ENCODE measurements at places on chromosomes 1 and 21. TPM values are rescaled to one million over a fixed set of nuclear protein-coding genes. Genes with fewer than 3 reads are reported as not detected.

Gene CHI3L2
- total RNA-seq, result 1.7 TPM

Gene TMEM82
- total RNA-seq, result not detected

Gene NGF
- total RNA-seq, result 2.9 TPM

Gene TRIM58
- total RNA-seq, result 0.86 TPM

Gene NFASC
- total RNA-seq, result 67.5 TPM

Gene MOV10
- 22.6 TPM for total RNA-seq

Gene OPRD1
- 0.13 TPM for total RNA-seq

Gene PAX7
- total RNA-seq, result not detected

Gene KTI12
- 11.1 TPM for total RNA-seq

Gene OR2T35
- total RNA-seq, result not detected

Gene ZFP69B
- total RNA-seq, result 0.75 TPM

Gene IL19
- not detected for total RNA-seq

Gene KRTAP21-3
- not detected for total RNA-seq

Gene WNT3A
- total RNA-seq, result not detected

Gene KIF14
- 0.17 TPM for total RNA-seq

Gene DIRAS3
- 2.1 TPM for total RNA-seq

Gene C8B
- total RNA-seq, result not detected

GRCh38 chr1:168422203-168422847 lies 121.5 kb downstream of the XCL2 start:
- no peak for DNase-seq

- no peak for DNase-seq
Observed at GRCh38 chr1:3470650-3471355, 16.3 kb downstream of the ARHGEF16 start.

DNA sequence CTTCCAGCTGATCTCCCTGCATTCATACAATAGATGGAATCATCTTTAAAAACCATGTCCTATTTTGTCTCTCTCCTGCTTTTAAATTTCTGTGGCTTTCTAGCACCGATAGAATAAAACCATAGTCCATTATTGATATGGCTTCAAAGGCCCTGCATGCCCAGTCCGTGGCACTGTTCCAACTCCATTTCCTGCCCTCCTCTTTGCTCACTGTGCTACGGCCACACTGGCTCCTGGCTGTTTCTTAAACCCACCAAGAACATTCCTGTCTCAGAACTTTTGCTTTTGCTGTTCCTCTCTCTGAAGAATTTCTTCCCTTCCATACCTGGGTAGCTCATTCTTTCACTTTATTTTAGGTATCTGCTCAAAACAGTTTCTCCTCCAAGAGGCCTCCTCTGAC lies 7.2 kb downstream of the SLAMF1 start:
- no peak for DNase-seq

- DNase-seq, result no peak
Observed at GRCh38 chr21:22650226-22650625, 1652.0 kb downstream of the NCAM2 start.

- DNase-seq, result no peak
Observed at GRCh38 chr1:212967801-212968200, 17.5 kb downstream of the VASH2 start.

GRCh38 chr1:40344597-40344996 lies 27.5 kb upstream of the COL9A2 start:
- no peak for DNase-seq

- DNase-seq, result no peak
Observed at GRCh38 chr1:93681101-93681988, at the start of gene BCAR3. Gene BCAR3 (minus strand): TSS chr1:93681837. CDS start chr1:93674930, 6,907 bp downstream.

- DNase-seq, result no peak
Observed at GRCh38 chr1:211192227-211192626, 58.3 kb upstream of the KCNH1 start.

GRCh38 chr1:193339401-193339800 lies 153.0 kb upstream of the B3GALT2 start:
- no peak for DNase-seq

GRCh38 chr1:112971006-112971405 lies 15.0 kb upstream of the SLC16A1 start:
- DNase-seq, result no peak

GRCh38 chr1:109926662-109927300 lies 16.1 kb downstream of the CSF1 start:
- DNase-seq, result no peak

GRCh38 chr1:25784575-25785051 lies 15.4 kb upstream of the SELENON start:
- no peak for DNase-seq

DNA sequence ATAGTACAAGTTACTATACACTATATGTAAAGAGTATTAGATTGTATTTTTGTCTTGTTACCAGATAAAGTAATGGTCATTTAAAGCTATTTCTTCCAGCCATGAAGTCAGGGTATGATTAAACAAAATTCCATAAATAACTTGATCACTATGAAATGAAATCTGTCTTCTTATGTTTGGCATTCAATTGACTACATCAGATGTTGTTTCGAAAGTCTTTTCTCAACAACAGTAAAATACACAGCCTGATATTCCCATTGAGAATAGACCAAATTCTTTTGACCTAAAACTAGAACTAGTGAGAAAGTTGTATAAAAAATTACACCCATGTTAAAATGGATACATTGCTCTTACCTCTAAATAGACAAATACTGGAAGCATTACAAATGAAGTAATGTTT lies 134.6 kb upstream of the ADAMTS5 start:
- DNase-seq, result no peak

GRCh38 chr1:24418898-24419628 lies 3.5 kb downstream of the NIPAL3 start:
- no peak for DNase-seq

DNA sequence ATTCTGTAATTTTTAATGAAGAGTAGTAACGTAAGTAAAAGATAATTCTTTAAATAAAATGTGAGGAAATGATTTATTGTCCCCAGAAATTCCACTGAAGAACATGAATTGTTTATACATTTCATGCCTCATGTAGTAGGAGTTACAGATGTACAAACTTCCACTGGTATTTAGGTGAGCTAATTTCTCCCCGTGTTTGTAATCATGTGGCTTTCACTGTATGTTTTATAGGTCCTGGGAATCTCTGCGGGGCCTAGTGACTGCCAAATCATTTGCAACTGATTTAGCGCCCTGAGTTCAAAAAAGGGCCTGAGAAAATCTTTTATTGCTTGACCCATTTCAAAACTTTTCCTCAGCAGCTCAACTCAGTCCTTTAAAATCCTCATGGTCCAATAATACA lies 30.5 kb upstream of the FASLG start:
- DNase-seq, result no peak

DNA sequence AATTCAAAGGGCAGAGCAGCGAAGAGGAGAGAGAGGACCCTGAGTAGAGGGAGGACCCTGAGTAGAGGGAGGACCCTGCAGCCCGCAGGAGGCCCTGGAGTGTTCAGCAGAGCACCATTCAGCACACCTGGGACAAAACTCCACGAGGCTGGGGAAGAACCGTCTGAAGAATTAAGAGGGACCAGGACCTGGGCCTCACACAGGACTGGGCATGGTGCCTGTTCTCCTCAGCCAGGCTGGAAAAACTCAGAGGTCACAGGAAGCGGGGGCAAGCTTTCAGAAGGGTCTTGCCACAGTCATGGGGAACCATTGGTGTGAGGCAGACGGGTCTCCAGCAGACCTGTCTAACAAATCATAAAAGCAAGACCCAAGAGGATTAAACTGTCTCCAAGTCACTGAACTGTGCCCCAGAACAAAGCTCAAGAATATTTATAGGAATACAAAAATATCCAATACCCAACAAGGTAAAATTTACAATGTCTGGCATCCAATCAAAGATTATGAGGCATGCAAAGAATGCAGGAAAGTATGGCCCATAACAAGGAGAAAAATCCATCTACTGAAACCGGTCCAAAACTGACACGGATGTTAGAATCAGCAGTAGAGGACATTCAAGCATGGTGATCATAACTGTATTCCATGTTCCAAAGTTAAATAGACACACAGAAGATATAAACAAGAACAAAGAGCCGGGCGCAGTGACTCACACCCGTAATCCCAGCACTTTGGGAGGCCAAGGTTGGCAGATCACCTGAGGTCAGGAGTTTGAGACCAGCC lies 30.6 kb downstream of the MORN1 start:
- no peak for DNase-seq

DNA sequence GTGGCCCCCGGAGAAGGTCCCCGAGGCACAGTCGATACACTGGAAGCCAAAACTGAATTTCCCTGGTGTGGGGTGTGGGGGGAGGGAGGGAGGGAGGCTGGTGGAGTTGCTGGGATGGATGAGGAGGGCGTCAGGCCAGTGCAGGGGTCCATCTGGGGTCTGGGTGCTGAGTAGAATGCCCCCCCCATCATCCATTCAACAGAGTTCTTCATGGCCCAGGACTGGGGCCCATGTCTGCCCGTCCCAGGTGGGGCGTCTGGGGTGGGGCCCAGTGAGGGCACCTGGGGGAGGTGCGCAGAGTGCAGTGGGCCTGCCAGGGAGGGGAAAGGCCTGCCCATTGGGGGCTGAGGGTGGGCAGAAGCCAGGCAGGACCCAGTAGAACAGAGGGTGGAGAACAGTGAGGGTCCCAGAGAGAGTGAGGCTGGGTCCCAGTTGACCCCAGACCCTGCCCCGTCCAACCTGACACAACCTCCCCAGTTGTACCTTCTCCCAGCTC lies 1.9 kb downstream of the TNFRSF18 start:
- no peak for DNase-seq

DNA sequence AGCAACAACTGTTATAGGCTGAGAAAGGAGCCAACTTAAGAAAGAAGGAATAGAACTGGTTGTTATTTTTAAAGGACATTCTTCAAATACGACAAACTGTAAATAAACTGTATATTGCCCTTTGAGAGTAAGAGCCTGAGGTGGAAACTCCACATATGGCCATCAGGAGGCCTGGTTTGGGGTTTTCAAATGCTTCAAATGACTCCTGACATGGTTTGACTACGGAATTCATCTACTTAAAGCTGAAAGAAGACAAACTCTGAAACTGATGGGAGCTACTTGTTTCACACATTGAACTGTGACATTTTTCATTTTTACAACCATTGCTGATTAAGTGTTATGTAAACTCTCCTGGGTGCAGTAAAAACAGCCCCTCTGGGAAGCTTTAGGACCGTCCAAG lies 59.8 kb downstream of the NGF start:
- DNase-seq, result no peak

DNA sequence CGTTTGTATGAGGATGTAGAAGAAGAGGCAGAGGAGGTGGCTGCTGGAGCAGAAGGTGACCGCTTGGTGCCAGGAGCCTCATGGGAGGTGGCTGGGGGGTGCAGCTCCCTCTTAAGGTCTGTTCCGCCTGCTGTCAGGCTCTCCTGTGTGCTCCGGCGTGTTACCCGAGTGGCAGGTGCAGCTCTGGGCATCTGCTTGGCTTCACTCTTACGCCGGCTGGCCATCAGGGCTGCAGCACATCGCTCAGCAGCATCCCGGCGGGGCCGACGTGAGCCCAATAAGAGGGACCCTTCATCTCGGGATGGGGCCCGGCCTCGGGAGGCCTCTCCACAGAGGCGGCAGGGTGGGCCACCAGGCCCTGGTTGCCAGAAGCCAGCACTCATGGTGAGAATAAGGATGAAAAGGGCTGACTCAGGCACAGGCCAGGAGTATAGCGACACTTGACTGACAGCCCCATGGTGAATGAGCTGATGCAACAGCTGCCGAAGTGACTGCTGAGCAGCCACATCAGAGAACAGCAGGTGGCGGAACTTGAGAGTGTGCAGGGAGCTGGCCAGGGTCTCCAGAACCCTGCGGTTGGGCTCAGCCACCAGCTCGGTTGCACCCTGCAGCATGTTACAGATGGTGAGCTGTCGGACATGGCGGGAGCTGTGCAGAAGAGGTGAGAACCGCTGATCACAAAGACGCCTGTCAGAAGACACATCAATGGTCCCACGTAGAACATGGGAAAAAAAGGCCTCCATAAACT lies 17.5 kb downstream of the LRRC41 start:
- no peak for DNase-seq

- no peak for DNase-seq
Observed at GRCh38 chr1:220137019-220137786, 43.3 kb downstream of the IARS2 start.

GRCh38 chr1:4668743-4669700 lies 14.6 kb downstream of the AJAP1 start:
- DNase-seq, result no peak

- no peak for DNase-seq
Observed at GRCh38 chr1:112033439-112034120, 44.1 kb upstream of the KCND3 start.

DNA sequence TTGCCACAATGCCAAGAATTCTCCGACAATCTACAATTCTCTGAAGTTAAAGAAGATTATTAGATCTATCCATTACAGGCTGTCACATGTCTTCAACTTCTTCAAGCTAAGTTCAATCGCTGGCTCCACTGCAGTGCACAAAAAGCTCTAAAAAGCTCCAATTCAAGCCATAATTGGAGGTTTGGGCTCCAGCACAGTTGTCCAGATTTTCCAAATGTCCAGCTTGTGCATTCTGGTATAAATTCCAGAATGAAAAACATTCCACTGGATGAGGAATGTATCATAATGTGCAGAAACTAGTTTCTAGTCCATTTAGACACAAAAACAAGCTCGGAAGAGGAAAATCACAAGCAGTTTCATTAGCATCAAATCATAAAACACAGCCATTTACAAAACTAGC lies 138.6 kb downstream of the NRIP1 start:
- DNase-seq, result no peak

GRCh38 chr1:155141749-155142148 lies 1.4 kb upstream of the DPM3 start:
- DNase-seq, result no peak

DNA sequence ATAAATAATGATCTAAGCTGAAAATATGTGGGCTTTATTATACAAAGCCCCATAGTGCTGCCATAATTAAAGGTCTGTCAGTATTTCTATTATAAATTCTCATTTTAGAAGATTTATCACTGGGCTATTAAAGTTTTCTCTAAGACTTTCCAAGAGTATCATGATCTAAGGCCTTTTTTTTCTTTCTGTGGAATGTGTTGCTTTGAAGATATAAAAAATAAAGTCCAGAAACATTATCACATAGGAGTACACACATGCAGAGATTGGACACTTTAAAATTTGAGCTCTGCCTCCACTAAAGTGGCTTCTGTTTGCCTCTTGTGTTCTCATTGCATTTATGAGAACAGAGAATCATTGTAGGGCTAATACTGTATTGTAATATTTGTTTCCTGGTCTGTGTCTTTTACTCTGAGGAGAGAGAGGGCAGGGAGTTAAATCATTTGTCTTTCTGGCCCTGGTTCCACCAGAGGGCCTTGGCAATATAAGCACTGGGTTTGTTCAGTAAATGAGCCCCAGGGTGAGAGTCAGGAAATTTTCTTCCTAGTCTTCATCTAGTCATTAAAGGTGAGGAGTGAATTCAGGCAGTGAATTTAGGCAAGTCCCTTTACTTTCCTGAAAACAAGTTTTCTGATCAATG lies 70.2 kb downstream of the NFIA start:
- no peak for DNase-seq

DNA sequence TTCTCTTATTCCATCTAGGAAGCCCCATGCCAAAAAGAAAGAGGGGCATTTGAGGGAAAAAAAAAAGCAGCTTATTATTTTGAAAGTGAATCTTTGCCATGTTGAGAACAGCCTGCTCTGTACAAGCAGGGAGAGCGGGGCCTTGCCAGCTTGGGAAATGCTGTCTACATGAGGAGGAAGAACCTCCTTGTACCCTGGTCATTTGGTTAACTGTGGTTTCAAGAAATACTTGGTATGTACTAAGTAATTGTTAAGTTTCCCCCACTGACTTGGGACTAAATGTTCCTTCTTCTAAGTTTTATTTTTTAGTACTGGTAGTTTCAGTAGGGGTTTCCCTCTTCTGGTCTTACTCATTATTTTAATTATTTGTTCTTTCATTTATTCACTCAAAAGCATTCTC lies 144.1 kb upstream of the HOOK1 start:
- DNase-seq, result no peak

- no peak for DNase-seq
Observed at GRCh38 chr1:30911059-30911954, 2.7 kb upstream of the SDC3 start.

All from esophagus muscularis mucosa (tissue), 4 donors.